ENCODE measurements at places on chromosomes 7 and 10. TPM values are rescaled to one million over a fixed set of nuclear protein-coding genes. Genes with fewer than 3 reads are reported as not detected.

- DNase-seq, result no peak
Observed at GRCh38 chr10:14605231-14605925, 169.3 kb downstream of the FAM107B start.

DNA sequence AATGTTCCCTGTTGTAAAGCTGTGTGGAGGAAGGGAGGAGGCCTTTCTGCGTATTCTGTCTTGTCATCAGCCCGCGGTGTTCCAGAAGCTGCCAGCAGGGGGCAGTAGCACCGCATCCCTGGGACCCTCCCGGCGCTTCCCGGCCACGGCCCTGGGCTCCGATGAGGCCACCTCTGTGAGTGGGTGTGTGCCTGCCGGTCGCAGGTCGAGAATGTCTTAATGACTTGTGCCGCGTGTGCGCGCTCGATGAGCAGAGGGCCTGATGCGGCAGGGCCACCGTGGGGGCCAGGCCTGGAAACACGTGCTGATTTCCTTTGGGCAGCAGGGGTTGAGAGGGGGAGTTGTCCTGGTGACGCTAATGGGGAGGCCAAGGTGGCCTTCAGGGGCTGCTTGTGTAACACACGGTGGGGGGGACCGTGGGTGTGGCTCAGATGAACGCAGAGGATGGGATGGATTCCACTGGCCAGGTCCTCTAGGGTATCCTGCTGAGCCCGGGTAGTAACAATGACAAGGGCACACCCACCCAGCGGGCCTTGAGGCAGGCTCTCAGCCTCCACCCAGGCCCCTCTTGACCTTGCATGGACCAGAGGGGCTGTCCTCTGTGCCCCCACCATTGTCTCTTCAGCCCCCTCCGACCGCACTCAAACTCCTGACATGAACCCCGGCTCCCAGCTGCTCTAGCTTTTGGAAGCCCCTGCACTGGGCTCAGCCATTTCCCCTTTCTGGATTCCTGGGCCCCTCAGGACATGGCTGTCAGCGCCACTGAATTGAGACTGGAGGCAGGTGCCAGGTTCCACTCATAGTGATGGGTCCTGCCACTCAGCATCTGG, 135.9 kb upstream of the PODXL start:
- DNase-seq, result peak; percentile 42

DNA sequence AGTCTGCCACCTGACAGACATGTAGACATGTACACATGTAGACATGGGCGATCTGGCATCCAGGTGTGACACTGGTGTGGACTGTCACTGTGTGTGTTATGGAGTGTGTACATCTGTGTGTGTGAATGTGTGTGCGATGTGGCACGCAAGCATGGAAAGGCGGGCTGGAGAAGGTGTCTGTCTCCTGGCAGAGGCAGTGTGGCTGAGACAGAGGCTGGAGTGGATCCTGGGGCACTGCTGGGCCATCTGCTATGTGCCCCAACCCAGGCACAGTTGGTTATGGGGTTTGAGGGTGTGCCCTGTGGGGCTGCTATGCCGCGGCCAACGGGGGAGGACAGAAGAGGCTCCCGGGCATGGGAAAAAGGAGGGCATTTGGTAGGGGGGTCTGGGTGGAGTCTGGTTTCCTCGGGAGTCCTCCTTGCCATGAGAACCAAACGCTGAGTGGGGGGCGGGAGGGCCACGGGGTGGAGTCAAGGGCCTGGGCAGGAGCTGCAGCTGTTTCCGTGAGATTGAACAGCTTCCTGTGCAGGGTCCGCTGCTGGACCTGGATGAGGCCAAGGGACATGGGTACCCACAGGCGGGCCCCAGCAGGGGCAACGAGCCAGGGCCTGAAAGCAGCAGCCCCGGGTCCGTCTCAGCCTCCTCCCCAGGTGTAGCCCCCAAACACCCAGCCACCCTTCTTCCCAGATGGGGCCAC, 1.3 kb downstream of the ELN start:
- DNase-seq, result no peak

DNA sequence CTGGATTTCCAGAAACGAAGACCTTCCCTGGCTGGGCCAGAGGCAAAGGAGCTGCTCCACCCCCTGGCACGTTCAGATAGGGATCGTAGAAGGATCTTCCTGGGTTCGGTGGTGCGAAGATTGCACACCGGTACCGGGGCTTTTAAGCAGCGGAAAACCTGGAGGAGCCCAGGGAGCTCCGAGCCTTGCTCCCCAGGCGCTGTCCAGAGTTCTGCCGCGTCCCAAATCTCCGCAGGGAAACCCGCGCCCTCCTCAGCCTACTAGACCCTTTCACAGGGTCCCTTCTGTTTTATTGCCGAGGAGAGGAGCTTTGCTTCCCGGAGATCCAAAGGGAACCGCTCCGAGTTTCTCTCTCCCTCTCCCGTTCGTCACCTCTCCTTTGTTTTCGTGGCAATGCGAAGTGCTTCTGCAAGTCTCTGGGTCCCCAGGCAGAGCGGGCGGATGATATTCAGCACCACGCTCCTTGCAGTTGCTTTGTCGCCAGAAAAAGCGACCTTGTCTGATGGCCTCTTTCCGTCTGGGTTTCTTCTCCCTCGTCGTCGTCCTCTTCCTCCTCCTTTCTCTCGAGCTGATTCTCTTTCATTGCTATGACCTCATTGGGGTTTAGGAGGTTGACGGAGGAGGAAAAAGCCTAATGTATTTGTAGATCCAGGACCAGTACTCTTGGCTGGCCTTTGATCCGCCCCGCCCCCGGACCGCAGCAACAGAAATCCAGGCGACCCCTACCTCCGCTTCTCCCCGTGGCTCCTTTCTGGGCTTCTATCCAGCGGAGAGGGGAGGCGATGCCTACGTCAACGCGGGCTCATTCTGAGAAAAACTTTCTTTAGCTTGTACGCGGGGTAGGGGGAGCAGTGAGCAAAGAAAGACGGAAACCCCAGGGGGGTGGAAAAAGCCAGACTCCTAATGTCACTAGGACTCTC, at the start of gene TMEM196:
Gene TMEM196 (minus strand): TSS at position 777 of the 920 bp plus-strand sequence. CDS start 921 bp downstream, outside the sequence.
- no peak for DNase-seq

DNA sequence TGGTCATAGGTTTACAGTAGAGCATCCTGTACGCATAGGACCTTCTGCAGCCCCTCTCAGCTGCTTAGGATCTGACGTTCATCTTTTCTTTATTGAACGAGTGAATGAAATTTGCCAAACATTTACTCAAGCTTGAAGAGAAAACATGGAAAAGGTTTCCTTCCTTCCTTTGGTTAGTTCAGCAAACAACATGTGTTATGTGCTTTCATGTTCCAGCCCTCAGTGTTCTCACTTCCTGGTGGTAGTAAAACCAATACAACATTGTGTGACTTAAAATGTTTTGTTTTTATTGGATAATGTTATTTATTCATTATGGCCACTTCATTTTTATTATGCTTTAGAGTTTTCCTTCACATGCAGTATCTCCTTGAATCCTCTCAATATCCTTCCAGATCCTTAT, 1.4 kb upstream of the CDCA7L start:
- no peak for DNase-seq

DNA sequence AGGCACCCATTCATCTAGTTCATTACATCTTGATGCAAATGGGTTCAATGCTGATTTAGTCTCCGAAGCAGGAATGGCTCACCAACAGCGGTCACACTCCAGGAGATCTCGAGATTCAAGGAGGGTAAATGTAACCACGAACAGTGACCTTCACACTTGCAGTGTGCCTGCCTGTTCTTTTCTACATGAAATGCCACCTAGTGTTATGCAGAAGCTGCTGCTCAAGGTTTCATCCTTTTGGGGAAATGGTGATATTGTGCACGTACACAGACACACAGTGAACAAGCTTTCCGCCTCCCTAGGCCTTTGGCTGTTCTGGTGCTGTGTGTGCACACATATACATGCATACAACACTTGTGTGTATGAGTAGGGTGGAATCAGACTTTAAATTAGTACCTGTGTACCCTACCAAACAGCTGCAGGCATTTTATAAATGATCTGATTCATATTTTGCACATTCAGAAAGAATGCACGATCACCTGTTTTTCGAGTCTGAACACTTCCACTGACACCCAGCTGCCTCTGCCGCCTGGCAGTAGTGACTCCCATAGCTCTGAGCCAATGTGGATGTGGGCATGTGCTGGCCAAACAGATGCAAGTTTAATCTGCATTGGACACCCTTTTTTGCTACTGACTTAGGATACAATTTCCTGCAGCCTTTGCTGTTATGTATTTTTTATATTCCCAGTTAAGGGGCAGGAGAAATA, 100.5 kb downstream of the TACC2 start:
- DNase-seq, result no peak

- no peak for DNase-seq
Observed at GRCh38 chr7:69510114-69510513, 88.2 kb upstream of the AUTS2 start.

DNA sequence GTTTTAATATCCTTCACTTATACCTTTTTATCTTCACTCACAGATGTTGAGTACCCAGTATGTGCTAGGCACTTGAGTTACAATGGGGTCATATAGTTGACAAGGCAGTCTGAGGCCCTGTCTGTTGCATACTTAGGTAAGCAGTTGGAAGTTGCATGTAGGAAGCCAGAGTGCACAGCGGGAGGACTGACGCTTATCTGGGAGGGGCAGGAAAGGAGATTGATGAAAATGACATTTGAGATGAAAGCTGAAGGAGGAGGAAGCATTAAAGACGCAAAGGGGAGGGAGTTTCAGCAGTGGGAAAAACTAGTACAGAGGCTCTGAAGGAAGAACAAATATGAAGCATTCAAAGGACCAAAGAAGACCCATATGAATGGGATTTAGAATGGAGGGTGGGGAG, 266.2 kb downstream of the HTR7 start:
- DNase-seq, result no peak

DNA sequence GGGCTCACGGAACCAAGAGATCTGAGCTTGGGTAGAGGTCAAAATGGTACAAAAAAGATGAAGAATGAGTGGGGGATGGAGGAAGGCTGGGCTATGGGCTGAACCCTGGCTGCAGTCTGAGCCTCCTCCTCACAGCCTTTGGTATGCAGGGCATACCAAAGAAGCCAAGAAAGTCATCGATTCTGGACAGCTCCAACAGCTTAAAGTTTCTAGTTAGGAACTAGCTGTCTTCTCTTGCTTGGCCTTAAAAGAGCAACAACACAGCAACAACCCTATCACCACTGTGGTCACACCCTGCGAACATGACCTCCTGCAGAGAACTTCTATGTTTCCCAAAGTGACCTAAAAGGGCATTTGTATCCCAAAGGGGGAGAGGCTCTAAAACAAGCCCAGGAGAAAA, 126.1 kb upstream of the EFCAB10 start:
- no peak for DNase-seq

GRCh38 chr10:112963835-112964234, 13.8 kb downstream of the TCF7L2 start:
- DNase-seq, result no peak

GRCh38 chr7:28695300-28696295, 262.5 kb downstream of the TRIL start:
- no peak for DNase-seq

- no peak for DNase-seq
Observed at GRCh38 chr7:112448891-112449290, 1.4 kb upstream of the IFRD1 start.

CNTNAP2 gene
- total RNA-seq, result not detected

PRLHR gene
- total RNA-seq, result not detected

PODXL gene
- 35.7 TPM for total RNA-seq

PNLIPRP3 gene
- total RNA-seq, result not detected

ERVW-1 gene
- total RNA-seq, result not detected

ZNF853 gene
- total RNA-seq, result 13.2 TPM

BICC1 gene
- 31.0 TPM for total RNA-seq
